Prostate gland (tissue), 2 donors: ENCODE measurements at places on chromosomes 2 and 18.

DNA sequence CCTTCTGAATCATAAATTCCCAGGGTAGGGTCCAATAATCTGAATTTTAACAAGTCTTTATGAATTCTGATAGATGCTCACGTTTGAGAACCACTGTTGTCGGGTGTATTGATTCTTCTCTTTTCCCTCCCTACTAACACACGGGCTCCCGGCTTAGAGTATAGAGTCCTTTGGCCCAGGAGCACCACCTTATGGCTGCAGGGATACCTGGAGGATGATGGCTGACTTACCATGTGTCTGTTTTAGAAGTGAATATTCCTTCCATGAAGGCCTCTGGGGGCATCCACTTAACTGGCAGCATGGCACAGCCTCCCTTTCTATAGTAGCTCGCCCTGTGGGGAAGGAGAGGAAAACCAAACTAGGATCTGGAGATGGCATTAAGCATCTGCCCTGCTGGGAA lies 91.7 kb downstream of the CLIP4 start:
- no peak overlapping the region for H3K27ac ChIP-seq
- DNase-seq: no peak
- no peaks in the 10 kb centered on the region for H3K36me3 ChIP-seq
- no peaks in the 10 kb centered on the region for H3K27me3 ChIP-seq

GRCh38 chr18:75679331-75679730 lies 251.8 kb upstream of the SMIM21 start:
- no peak overlapping the region for H3K27ac ChIP-seq
- H3K27me3 ChIP-seq: no peaks in the 10 kb centered on the region
- H3K36me3 ChIP-seq: no peaks in the 10 kb centered on the region
- DNase-seq: no peak

- H3K4me3 ChIP-seq: no peak overlapping the region
- H3K4me1 ChIP-seq: no peaks in the 10 kb centered on the region
- no peaks in the 10 kb centered on the region for H3K27me3 ChIP-seq
- no peak for DNase-seq
These were observed 60.2 kb downstream of the CDCA7 start for GRCh38 chr2:173414823-173415322.

DNA sequence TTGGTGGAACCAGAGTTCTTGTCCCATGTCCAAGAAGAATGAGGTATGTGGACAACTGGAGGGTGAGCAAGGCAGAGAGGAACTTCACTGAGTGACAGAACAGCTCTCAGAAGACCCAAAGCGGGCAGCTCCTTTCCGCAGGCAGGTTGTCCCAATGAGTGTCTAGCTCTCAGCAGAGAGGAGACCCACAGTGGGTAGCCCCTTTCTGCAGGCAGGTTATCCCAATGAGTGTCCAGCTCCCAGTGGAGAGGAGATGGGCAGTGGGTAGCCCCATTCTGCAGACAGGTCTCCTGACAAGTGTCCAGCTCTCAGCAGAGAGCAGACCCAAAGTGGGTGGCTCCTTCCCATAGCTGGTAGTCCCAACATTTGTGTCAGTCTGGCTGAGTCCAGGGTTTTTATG lies 69.6 kb downstream of the SRBD1 start:
- DNase-seq: no peak
- no peaks in the 10 kb centered on the region for H3K4me1 ChIP-seq
- H3K4me3 ChIP-seq: no peak overlapping the region
- no peaks in the 10 kb centered on the region for H3K36me3 ChIP-seq

DNA sequence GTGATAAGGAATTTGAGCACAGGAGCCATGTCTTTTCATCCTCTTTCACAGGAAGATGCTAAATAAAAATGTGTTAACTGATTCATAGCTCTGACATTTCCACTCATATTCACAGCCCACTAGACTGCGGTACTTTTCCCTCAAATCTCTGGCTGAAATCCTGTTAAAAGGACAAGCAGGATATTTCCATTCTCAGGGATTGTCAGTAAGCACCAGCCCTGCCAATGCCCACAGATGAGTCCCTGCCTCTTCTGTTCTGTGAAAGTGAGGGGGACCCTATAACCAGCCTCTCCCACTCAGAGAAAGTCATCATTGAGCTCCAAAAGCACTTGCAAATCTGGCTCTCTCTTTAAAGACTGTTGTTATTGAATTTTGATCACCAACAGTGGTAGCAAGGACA lies 440.5 kb downstream of the SETBP1 start:
- H3K27me3 ChIP-seq: no peaks in the 10 kb centered on the region
- no peaks in the 10 kb centered on the region for H3K36me3 ChIP-seq
- H3K4me1 ChIP-seq: no peaks in the 10 kb centered on the region
- no peak overlapping the region for H3K27ac ChIP-seq
- no peak for DNase-seq
- H3K4me3 ChIP-seq: no peak overlapping the region

- no peak overlapping the region for H3K27ac ChIP-seq
- H3K4me3 ChIP-seq: no peak overlapping the region
- H3K36me3 ChIP-seq: no peaks in the 10 kb centered on the region
These were observed 8.9 kb upstream of the MYL12A start for GRCh38 chr18:3238742-3239141.

DNA sequence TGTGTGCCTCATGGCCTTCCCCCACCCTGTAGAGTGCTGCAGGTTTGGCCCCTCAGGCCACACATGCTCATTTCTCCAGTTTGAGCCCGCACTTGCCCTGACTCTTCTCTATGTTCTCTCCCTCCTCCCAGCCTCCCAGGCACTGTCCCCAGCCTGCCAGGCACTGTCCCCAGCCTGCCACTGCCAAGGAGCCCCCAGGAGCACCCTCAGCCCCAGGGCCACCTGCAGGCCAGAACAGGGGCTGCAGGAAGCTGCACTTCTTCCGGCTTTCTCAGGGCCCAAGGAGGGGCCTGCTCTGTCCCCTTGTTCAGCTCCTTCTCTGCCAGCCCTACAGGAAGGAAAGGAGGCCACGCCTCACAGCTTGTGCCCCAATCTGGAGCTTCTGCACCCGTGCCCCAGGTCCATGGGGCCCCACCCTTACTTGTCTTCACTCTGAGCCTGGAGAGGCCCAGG lies 31.6 kb downstream of the CYP26B1 start:
- H3K4me1 ChIP-seq: no peaks in the 10 kb centered on the region
- no peak overlapping the region for H3K27ac ChIP-seq
- H3K4me3 ChIP-seq: no peak overlapping the region
- H3K27me3 ChIP-seq: peaks cover 2% of the 10 kb centered on the region

DNA sequence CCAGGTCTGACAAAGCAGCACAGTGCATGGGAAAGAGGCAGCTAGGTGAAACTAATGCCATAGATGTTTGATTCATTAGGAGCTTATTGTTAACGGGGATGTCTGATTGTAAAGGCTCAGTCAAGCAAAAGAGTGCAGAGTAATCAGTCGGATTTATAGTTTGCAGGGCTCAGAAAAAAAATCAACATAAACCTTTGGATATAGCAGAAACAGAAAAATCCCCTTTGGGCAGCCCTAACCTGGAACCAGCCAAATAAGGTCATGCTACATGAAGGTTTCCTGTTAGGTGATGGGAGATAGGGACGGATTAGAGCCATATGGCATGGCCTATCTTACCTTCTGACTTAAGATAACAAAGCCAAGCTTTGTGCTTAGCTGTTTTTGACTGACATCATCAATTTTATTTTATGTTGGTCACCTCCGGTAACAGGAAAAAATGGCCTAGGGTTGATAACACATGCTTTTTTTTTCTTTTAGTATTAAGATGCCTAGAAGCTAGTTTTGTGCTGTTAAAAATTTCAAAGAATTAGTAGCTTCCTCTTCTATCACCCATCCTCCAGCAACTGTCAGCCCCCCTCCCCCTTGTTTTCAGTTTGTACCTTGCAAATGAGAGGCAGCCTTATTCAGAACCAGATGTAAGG lies 60.7 kb upstream of the ZEB2 start:
- no peak overlapping the region for H3K27ac ChIP-seq
- no peaks in the 10 kb centered on the region for H3K4me1 ChIP-seq
- no peak for DNase-seq
- no peak overlapping the region for H3K4me3 ChIP-seq
- no peaks in the 10 kb centered on the region for H3K27me3 ChIP-seq

GRCh38 chr18:58653814-58654509 lies 17.3 kb upstream of the MALT1 start:
- H3K27ac ChIP-seq: no peak overlapping the region
- no peak for DNase-seq
- H3K4me1 ChIP-seq: no peaks in the 10 kb centered on the region

- H3K27ac ChIP-seq: no peak overlapping the region
- no peaks in the 10 kb centered on the region for H3K4me1 ChIP-seq
- H3K27me3 ChIP-seq: no peaks in the 10 kb centered on the region
- no peaks in the 10 kb centered on the region for H3K36me3 ChIP-seq
- no peak for DNase-seq
- no peak overlapping the region for H3K4me3 ChIP-seq
These were observed 42.1 kb downstream of the CD28 start for GRCh38 chr2:203748331-203749126.

DNA sequence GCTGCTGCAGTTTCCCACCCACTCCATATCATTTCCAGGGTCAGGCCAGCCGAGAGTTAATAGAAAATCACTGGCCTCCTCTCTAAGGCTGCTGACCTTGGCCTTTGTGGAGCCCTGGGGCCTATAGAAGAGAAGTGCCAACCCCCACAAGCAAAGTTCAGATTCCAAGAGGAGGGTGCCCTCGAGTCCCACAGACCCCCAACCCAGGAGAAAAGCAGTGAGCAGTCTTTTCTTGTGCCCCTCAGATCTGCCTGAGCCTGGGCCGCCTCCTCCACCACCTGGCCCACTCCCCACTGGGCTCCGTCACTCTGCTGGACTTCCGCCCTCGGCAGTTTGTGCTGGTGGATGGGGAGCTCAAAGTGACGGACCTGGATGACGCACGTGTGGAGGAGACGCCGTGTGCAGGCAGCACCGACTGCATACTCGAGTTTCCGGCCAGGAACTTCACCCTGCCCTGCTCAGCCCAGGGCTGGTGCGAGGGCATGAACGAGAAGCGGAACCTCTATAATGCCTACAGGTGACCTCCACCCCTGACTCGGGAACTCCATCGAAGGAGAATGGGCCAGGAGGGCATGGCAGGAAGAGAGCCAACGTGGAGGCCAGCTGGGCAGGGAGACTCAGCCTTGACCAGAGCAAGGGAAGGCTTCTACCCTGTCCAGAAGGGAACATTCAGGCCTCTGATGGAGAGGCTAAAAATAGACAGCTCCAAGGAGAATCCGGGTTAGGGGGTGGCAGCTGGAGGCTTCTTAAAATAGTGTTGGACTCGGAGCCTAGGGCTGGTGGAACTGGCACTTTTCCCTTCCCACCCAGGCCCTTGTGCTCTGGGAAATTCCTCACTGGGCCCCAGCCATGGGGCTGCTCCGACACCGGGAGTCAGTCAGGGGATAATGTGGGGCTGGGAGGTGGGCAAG lies 6.2 kb downstream of the PKDCC start:
- H3K4me3 ChIP-seq: no peak overlapping the region
- no peak for DNase-seq
- no peaks in the 10 kb centered on the region for H3K36me3 ChIP-seq
- no peaks in the 10 kb centered on the region for H3K27me3 ChIP-seq

GRCh38 chr2:205749078-205749477 lies 66.8 kb downstream of the NRP2 start:
- no peaks in the 10 kb centered on the region for H3K4me1 ChIP-seq
- no peak overlapping the region for H3K4me3 ChIP-seq
- DNase-seq: no peak
- no peaks in the 10 kb centered on the region for H3K36me3 ChIP-seq

DNA sequence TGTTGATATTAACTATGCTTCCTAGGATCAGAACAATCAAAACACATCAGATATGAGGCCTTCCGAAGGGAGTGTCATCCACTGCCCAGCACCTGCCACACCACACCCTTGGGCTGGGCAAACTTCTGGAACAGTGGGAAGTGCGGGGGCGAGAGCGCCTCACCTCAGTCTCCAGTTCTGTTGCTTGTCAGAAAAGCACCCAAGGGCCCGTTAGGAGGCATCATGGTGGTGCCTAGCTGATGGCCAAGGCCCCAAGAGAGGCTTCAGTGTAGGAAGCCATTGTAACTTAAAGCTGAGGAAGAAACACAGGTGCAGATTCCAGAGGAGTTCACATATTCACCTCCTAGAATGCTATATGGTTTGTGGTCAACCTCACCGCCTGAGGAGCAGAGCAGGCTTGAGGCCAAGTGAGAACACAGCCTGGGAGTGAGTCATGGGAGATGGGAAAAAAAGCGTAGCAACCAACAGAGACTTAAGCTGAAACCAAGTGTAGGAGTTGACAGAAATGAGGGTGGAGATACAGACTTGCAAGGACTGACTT lies 85.1 kb upstream of the ATL2 start:
- no peaks in the 10 kb centered on the region for H3K27me3 ChIP-seq
- peak overlapping the region; percentile 33 for H3K27ac ChIP-seq
- H3K36me3 ChIP-seq: no peaks in the 10 kb centered on the region
- H3K4me3 ChIP-seq: no peak overlapping the region
- peak; percentile 42 for DNase-seq

GRCh38 chr18:59094569-59094968 lies 45.1 kb upstream of the SEC11C start:
- H3K4me3 ChIP-seq: no peak overlapping the region
- peaks cover 4% of the 10 kb centered on the region for H3K4me1 ChIP-seq
- no peak overlapping the region for H3K27ac ChIP-seq
- H3K36me3 ChIP-seq: no peaks in the 10 kb centered on the region
- H3K27me3 ChIP-seq: no peaks in the 10 kb centered on the region
- no peak for DNase-seq

DNA sequence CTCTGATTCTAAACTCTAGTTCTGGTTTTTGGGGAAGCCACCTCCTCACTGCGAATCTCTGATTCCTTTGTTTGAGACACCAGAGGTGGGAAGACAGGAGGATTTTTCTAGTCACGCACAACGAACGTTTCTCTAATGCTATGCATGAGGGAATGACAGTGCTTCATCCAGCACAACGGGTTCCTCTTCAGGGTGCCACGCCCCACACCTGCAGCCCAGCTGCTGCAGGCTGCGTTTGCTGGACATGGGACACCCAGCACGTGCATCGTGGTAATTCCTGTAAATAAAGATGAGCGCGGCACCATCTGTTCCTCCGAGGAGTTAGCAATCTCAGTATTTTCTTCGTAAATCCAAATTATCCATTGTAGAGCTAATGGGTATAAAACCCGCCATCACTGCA lies 37.5 kb upstream of the TPO start:
- no peak overlapping the region for H3K27ac ChIP-seq
- H3K27me3 ChIP-seq: no peaks in the 10 kb centered on the region
- no peak for DNase-seq
- no peak overlapping the region for H3K4me3 ChIP-seq
- no peaks in the 10 kb centered on the region for H3K36me3 ChIP-seq

DNA sequence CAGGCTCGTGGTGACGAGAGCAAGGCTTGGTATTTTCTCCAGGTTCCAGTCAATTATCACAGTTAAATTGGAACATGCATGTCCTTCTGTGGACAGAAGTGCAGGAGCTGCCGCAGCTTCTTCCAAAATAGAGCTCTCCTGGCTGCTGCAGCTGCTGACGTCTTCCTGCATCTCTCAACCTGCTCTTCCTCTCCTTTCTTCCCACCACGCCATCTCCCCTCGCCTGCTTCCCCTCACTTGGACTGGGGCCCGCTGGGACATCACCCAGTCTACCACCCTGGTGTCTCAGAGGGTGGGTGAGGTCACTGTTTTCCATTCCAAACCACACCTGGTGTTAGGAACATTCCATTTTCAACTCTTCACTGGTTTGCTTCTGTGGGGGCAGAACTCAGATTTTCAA lies 41.4 kb downstream of the SPP2 start:
- H3K27ac ChIP-seq: peak overlapping the region; percentile 44
- no peak for DNase-seq
- H3K4me3 ChIP-seq: no peak overlapping the region
- no peaks in the 10 kb centered on the region for H3K27me3 ChIP-seq
- H3K36me3 ChIP-seq: no peaks in the 10 kb centered on the region

GRCh38 chr18:3552305-3552704 lies 102.3 kb downstream of the TGIF1 start:
- no peak overlapping the region for H3K4me3 ChIP-seq
- DNase-seq: no peak
- no peaks in the 10 kb centered on the region for H3K27me3 ChIP-seq
- no peak overlapping the region for H3K27ac ChIP-seq
- no peaks in the 10 kb centered on the region for H3K4me1 ChIP-seq
- no peaks in the 10 kb centered on the region for H3K36me3 ChIP-seq
